ENCODE measurements at places on chromosomes 5 and 9.

DNA sequence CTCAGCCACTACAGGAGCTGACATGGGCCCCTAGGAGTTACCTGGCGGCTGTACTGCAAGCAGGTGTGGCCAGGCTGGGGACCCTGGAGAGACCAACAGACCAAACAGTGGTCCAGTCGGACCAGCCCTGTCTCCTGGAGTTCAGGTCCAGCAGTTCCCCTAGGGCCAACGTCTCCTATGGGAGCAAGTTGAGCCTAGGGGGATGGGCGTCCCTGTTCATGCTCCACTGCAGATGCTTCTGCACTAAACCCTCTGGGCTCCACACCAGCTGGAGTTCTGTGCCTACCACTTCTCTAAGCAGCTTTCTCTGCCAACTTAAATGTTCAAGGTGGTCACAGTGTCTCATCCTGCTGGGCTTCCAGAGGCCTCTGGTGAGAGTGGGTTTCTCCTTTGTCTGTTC lies 20.6 kb upstream of the OMD start:
- no peak for DNase-seq

GRCh38 chr5:40578501-40579451 lies 100.9 kb upstream of the PTGER4 start:
- DNase-seq: peak; percentile 12

GRCh38 chr5:118796081-118796480 lies 192.3 kb downstream of the DTWD2 start:
- DNase-seq: no peak

DNA sequence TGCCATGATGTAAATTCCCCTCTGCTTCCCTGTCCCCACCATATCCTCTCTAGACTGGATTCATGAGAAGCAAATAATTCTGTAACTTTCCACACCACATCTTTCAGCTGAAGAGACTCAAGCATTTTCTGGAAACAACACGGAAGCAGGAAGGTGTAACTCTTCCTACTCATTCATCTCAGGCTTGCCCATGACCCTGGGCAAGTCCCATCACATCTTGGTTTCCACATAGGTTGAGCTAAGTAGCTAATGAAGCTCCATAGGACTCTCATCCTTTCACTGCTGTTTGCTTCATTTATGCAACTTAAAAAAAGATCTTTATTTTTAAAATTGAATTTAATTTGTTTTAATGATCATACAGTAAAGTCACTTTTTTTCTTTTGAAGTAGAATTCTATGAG lies 32.7 kb upstream of the STARD4 start:
- no peak for DNase-seq

DNA sequence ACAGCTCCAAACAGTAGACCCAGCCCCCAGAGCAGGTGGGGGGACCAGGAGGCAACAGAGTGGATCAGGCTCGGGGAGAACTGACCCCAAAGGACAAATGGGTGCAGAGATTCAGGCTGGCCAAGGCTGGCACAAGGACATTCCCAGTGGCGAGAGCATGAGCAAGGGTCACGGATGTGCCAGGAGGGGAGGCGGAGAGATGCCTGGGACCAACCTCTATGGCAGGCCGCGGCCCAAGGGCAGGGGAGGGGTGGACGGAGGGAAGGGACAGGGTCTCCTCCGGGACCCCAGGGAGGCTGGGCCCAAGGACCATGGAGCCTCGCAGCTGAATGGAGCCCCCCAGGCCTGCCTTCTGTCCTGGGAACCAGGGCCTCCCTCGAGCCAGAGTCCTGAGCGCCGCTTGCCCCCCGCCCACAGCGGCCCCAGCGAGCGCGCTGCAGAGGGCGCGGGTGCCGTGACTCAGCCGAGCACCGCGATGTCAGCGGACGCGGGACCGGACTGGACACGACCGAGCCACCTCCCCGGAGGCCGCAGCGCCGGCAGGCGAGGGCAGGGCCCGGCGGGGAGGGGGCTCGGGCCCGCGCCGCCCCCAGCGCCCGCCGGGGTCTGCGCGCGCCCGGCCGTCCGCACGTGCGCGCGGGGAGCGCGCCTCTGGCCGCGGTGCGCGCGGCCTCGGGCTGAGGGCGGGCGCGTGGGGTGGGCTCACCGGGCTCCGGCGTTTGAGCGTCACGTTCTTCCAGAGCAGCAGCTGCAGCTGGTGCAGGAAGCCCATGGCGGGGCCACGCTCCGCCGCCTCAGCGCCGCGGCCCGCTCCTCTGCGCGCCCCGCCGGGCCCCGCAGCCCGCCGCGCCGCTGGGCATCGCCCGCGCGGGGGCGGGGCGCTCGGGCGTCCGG lies at the start of gene ABCA2:
TSS of gene ABCA2 (minus strand) at position 869 of the 894 bp plus-strand sequence. CDS start at position 772, 97 bp downstream.
- DNase-seq: no peak

DNA sequence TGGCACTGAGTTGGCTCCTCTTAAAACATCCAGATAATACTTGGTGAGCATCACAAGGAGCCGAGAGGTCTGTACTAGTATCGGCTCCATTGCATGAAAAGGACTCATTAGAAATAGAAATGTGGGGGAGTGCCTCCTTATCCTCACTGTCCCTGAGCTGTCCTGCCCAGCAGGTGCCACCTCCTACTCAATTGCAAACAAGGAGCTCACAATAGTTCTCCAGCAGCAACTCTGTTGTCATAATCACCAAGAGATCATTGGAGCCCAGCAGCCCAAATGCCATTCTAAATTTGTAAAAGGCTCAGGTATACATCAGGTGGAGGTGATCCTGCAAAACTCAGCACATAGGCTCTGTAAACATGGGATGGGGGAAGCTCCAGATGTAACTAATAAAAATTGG lies 99.1 kb downstream of the PLK2 start:
- DNase-seq: no peak

- no peak for DNase-seq
Measured at GRCh38 chr5:51377151-51378060, 5.8 kb upstream of the ISL1 start.

GRCh38 chr5:129459450-129459776 lies 685 bp upstream of the ADAMTS19 start:
- no peak for DNase-seq

- no peak for DNase-seq
Measured at GRCh38 chr5:96149021-96149420, 187.4 kb upstream of the ELL2 start.

- DNase-seq: peak; percentile 93
Measured at GRCh38 chr5:17305964-17306725, 88.7 kb downstream of the BASP1 start.

DNA sequence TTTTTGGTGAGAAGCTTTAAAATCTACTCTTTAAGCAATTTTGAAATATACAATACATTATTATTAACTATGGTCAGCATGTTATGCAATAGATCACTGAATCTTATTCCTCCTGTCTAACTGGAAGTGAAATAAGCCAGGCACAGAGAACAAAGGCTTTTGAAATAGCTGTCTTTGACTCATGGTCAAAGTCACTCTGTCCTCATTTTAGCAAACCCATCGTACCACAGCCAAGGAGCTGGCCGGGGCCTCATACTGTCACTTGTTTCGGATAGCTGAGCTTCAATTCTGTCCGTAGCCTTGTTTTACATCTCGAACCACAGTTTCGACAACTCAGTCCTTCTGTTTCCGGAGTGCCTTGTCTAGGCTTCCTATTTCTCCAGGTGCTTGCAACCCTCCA lies 19.2 kb downstream of the ADCY2 start:
- no peak for DNase-seq

- peak; percentile 47 for DNase-seq
Measured at GRCh38 chr5:82812575-82812974, 264.6 kb downstream of the TMEM167A start.

DNA sequence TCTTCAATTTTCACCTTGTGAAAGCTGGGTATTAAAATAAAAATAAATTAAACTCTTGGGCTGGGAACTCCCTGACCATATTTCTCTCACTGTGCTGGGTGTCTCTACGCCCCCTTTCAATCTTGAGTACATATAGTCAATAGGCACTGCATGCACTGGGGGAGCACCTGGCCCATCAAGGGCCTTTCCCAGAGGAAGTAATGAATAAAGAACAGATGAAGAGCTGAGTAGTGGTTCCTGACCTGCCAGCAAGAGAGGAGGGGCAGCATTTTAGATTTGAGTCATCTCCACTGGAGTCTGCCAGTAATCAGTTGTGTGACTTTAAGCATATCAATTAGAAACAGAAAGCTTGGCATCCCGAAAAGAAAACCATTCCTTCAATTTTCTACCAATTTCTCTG lies 6.2 kb downstream of the MAPKAP1 start:
- DNase-seq: no peak

DNA sequence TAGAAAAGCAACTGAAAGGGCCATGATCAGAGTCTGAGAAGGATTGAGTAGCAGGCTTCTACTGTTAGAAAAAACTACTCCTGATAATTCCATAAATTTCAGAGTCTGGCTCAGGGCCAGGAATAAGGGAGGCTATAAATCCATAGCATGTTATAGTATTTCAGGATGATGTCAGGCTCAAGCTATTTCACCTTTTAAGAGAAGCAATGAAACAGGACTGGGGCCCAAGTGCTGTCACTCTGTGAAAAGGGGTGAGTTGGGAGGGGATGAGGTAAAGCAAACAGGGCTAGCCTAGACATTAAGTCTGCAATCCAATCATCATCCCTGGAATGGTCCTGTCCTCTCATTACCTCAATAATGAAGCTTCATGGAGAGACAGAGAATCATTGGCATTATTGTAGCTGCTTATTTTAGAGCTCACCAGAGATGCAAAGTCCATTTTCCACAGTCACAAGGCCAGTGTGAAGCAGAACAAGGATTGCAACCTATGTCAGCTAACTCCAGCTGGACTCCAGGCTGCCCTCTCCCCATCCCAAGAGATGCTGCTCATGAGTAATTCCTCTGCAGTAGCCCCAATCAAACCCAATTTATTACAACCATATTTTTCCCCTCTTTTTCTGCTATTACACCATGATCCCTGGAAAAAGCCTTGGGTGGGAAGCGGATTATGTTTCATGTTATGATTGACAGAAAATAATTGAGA lies 56.0 kb downstream of the PAPPA start:
- DNase-seq: no peak

DNA sequence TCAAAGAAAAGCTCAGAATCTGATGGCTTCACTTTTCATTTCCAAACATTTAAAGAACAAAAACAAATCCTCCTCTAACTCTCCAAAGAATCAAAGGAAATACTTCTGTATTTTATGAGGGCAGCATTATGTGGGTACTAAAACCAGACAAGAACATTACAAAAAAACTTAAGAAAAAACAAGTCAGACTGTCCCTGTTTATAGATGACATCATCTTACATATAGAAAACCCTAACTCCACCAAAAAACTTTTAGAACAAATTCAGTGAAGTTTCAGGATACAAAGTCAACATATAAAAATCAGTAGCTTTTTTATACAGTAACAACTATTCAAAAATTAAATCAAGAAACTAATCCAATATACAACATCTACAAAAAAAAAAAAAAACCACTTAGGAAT lies 136.2 kb downstream of the PJA2 start:
- DNase-seq: no peak

GRCh38 chr5:111384220-111384619 lies 128.1 kb downstream of the STARD4 start:
- DNase-seq: peak; percentile 6

All from fibroblast of lung (primary cell).